ENCODE measurements at places on chromosomes 1 and 21.

GRCh38 chr1:245777752-245778151, 623.0 kb downstream of the KIF26B start:
- DNase-seq: no peak

DNA sequence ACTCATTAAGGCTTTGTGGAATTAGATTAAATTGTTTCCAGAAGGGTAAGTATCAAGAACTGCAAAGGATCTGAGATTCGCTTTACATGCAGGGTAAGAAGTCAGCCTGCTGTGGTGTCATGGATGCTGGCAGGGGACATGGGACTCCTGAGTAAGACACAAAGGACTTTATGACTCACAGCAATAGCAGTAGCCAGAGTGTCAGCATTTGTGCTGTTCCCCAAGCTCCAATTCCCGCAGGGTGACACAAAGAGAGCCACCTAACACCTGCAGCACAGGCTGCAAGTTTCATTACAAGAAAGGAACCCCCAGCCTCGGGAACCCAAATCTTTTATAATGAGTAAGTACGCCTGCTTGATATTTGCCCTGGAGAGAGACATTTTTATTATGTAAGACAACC, 298.1 kb upstream of the POU3F1 start:
- DNase-seq: no peak

DNA sequence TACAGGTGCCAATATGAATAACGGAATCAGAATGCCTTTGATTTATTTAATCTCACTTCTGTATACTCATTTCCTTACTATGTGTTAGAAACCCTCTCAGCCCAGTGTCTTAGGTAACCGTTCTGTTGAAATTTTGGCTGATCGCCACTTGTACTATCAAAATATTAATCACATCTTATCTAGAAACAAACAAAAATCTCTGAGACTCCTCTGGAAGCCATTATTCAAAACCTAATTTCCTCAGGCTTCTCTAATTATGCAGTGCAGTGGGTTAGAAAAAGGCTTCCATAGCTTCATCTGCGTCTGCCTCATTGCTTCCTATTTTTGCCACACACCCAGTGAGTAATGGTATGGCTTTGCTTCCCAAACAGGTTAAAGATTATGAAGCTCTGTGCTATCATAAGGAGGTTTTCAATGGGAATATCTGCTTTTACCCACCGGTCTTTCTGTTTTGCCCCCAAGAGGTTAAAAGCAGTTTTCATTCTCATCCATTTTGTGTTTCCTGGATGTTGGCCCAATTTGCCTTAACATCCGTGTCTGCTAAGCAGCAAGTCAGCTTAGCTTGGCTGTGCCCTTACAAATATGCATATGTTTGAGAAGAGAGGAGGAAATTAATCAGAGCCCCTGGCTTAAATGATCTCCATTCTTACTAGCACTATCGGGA, 129.6 kb downstream of the RYR2 start:
- DNase-seq: no peak

- no peak for DNase-seq
Measured at GRCh38 chr1:26477446-26478152, 5.4 kb downstream of the HMGN2 start.

GRCh38 chr1:236638945-236639344, 34.6 kb upstream of the HEATR1 start:
- no peak for DNase-seq

Data from activated CD8-positive, alpha-beta memory T cell treated with anti-CD3 and anti-CD28 coated beads for 4 hours (primary cell).